ENCODE measurements at places on chromosomes 2 and 18. TPM values are rescaled to one million over a fixed set of nuclear protein-coding genes. Genes with fewer than 3 reads are reported as not detected.

UGT1A6 gene
- polyA plus RNA-seq: not detected

OTX1 gene
- polyA plus RNA-seq: 2.2 TPM

GRCh38 chr2:36729067-36729466, 32.6 kb downstream of the VIT start:
- H3K4me1 ChIP-seq: no peaks in the 10 kb centered on the region
- H3K27me3 ChIP-seq: no peaks in the 10 kb centered on the region
- no peak overlapping the region for H3K27ac ChIP-seq
- no peaks in the 10 kb centered on the region for H3K36me3 ChIP-seq
- no peak for DNase-seq
- no peak overlapping the region for H3K4me3 ChIP-seq

DNA sequence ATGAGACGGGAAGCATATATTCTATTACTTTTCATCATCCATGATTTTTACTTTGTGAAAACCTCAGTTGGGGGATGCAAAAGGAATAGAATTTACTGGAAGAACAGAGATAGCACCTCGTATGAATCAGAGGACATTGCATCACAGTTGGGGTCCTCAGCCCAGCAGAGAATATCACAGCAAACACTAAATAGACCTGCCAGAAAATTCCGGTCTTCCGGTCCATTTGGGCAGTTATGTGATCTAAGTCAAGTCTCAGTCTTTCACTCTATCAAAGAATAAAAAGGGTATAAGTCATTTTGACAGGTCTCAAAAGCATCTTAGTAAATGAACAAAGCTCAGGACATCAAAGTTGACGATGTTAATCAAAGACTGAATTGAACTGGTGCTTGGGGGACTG, 1100.6 kb downstream of the DPP10 start:
- no peaks in the 10 kb centered on the region for H3K27me3 ChIP-seq
- peaks cover 27% of the 10 kb centered on the region for H3K4me1 ChIP-seq
- DNase-seq: no peak
- H3K4me3 ChIP-seq: no peak overlapping the region
- no peaks in the 10 kb centered on the region for H3K36me3 ChIP-seq

GRCh38 chr2:64936809-64937208, 52.4 kb upstream of the SLC1A4 start:
- H3K27ac ChIP-seq: no peak overlapping the region
- H3K36me3 ChIP-seq: no peaks in the 10 kb centered on the region
- no peak overlapping the region for H3K4me3 ChIP-seq

DNA sequence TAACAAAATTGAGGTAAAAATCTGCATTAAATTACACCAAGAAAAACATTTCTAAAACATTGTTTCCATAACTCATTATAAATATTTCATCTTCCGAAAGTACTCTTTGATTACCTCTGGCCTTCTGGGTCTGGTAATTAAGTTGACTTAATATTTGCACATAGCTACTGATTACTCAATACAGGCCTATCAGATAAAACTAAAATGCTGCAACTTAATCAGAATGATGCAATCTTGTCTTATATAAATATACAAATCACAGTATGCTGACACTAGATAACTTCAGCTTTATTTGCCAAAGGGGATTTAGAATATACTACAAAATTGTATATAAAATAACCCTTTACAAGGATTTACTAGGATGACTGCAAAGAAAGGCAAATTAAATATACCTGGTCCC, 49.3 kb downstream of the SLC35F5 start:
- no peak overlapping the region for H3K27ac ChIP-seq
- no peaks in the 10 kb centered on the region for H3K4me1 ChIP-seq
- H3K4me3 ChIP-seq: no peak overlapping the region
- H3K36me3 ChIP-seq: no peaks in the 10 kb centered on the region

- DNase-seq: no peak
- no peaks in the 10 kb centered on the region for H3K27me3 ChIP-seq
- no peaks in the 10 kb centered on the region for H3K36me3 ChIP-seq
Measured at GRCh38 chr2:10410001-10410822, 37.9 kb downstream of the ODC1 start.

GRCh38 chr2:32562906-32563305, 64.9 kb upstream of the TTC27 start:
- H3K36me3 ChIP-seq: 0 out of 2 replicates have a peak, but pooled peaks cover 4% of the 10 kb centered on the region
- no peaks in the 10 kb centered on the region for H3K4me1 ChIP-seq
- no peak overlapping the region for H3K4me3 ChIP-seq
- no peaks in the 10 kb centered on the region for H3K27me3 ChIP-seq

DNA sequence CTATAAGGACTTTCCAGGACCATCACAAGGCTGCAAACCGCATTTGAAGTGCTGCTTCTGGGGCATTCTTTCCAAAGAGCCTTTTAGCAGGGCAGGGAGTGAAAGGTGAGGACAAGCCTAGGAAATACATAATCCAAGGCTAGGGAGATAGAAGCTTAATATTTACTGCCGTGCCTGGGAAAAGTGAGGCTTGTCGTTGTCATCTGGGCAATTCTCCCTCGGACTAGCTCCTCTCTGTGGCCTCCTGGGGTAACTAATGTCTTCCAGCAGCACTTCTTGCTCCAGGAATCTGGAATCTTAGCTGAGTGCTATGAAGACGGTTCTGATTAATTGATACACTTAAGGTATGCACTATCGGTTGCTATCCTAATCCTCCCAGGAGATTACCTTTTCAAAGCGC, 69.3 kb upstream of the ATL2 start:
- peak; percentile 23 for DNase-seq
- H3K4me1 ChIP-seq: peaks cover 40% of the 10 kb centered on the region
- H3K27me3 ChIP-seq: no peaks in the 10 kb centered on the region
- H3K4me3 ChIP-seq: no peak overlapping the region

- no peak overlapping the region for H3K4me3 ChIP-seq
- no peaks in the 10 kb centered on the region for H3K27me3 ChIP-seq
- no peak for DNase-seq
- H3K4me1 ChIP-seq: no peaks in the 10 kb centered on the region
- no peak overlapping the region for H3K27ac ChIP-seq
Measured at GRCh38 chr2:96400049-96401000, 64.8 kb downstream of the NCAPH start.

DNA sequence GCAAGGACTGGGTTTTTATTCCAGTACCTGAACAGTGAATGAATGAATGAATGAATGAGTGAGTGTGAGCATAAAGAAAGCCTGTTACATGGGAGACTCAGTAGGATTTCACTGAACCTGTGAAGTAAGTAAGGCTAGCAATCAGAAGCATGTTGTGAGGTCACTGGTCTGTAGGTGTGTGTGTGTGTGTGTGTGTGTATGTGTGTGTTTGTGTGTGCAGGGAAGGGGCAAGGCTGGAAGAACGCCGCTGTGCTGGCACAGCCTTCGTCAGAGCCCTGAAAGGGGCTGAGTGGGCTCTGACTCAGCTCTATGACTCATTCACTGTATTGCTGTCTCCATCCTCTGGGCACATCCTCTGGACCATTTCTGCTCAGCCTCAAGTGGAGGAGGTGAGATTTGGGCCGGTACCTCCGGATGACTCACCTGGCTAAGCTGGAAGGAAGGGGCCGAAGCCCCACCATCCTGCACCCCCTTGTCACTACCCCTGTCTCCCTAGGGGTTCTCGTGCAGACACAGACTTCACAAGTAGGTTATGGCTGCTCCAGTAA, 51.4 kb upstream of the MRPL33 start:
- H3K4me1 ChIP-seq: peaks cover 19% of the 10 kb centered on the region
- no peak for DNase-seq
- no peak overlapping the region for H3K27ac ChIP-seq
- H3K4me3 ChIP-seq: no peak overlapping the region
- H3K27me3 ChIP-seq: peaks cover 16% of the 10 kb centered on the region

DNA sequence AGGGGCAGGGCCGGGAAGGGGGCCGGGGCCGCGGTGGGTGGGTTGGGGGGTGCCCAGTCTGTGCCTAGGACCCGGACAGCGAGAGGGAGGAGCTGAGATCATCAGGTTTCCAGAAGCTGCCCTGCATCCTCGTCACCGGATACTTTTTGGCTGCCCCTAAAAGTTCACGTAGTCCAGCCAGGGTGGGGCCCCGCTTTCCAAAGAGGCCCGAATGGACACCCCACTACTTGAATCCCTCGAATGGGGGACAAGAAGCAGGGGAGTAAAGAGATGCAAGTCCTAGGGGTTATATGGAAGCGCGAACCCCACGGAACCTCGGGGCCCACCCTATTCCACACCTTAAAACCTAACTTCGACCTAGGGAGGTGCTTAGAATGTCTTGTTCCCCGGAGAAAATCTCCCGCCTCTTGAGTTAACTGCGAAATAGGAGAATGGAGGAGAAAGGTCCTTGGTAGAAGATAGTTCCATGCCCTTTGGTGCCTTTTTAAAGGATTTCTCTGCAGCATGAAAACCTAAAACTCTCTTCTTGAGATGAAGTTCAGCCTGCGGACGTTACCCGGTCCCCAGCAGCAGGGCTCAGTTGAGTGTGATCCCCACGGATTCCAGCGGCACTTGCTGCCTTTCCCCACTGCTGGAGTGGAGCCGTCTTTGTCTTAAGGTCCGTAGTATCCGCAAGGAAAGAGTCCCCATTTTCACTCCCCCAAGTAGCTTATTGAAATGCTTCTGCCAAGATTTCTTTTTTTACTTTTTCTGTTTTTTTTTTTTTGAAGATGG, 2.1 kb upstream of the RNF152 start:
- peaks cover 50% of the 10 kb centered on the region for H3K27me3 ChIP-seq
- no peaks in the 10 kb centered on the region for H3K36me3 ChIP-seq

GRCh38 chr2:170145675-170146432, 32.1 kb upstream of the MYO3B start:
- no peak overlapping the region for H3K27ac ChIP-seq
- no peak overlapping the region for H3K4me3 ChIP-seq
- H3K27me3 ChIP-seq: no peaks in the 10 kb centered on the region
- no peak for DNase-seq

DNA sequence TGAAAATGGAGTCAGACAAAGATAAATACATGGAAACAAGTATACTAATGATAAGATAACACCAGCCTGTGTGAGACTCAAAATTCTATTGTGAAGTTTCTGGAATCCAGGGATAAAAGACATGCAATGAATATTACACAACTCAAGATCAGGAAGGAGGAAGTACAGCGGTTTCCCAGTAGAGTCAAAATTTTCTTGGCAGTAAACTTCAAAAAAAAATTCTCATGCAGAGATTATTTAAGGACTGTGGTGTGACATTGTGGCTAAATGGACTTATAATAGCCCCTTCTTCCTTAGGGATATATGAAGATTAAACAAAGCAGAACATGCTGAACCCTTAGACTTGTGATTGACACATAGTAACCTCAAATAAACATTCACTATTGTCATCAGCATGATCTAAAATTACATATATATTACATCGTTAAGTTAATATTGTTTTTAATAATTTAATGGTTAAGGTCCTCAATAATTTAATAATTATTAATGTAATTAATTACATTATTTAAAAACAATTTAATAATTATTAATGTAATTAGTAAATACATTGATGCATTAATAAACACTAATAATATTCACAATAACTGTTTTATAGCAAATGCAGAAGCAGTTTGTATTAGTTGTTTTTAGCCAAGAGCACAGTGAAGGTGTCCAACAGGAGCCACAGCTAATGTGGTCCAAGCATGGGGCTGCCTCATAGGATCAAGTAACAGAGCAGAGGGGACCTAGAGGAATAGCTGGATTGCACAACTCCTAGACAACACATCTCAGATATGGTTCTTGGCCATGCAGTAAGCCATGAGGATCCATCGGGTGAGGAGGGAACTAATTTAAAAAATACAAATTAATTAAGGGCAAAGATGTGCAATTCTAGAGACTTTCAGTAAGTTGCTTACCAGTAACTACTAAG, 77.3 kb downstream of the POLE4 start:
- no peak for DNase-seq
- H3K36me3 ChIP-seq: no peaks in the 10 kb centered on the region
- H3K4me1 ChIP-seq: no peaks in the 10 kb centered on the region
- H3K27ac ChIP-seq: no peak overlapping the region
- no peaks in the 10 kb centered on the region for H3K27me3 ChIP-seq

GRCh38 chr2:239379641-239380170, 21.1 kb downstream of the HDAC4 start:
- DNase-seq: peak; percentile 41
- no peaks in the 10 kb centered on the region for H3K36me3 ChIP-seq
- no peaks in the 10 kb centered on the region for H3K27me3 ChIP-seq
- H3K4me1 ChIP-seq: peaks cover 32% of the 10 kb centered on the region

DNA sequence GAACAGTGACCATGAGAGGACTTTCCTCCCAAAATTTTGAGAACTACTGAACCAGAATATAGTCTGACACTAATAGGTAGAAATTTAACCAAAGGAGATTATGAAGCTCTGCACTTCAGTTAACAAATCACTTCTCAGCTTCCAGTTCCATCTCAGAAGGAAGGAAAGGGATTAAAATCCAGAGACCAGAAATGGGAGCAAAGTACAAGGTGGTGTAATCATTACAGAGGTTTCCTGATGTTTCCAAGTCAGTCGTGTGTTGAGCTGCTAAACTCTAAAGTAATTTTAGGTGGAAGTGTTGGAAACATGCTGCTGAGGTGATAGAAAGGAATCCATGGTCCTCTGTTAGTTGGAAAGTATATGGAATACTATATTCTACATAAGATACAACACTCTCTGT, 10.8 kb downstream of the TYMS start:
- H3K4me3 ChIP-seq: no peak overlapping the region
- peaks cover 44% of the 10 kb centered on the region for H3K36me3 ChIP-seq
- no peak overlapping the region for H3K27ac ChIP-seq
- H3K27me3 ChIP-seq: no peaks in the 10 kb centered on the region
